ENCODE measurements at places on chromosomes 5 and 9. TPM values are rescaled to one million over a fixed set of nuclear protein-coding genes. Genes with fewer than 3 reads are reported as not detected.

Gene GARIN3
- not detected for total RNA-seq

Gene ZNF169
- 19.7 TPM for total RNA-seq

Gene IL4
- not detected for total RNA-seq

DNA sequence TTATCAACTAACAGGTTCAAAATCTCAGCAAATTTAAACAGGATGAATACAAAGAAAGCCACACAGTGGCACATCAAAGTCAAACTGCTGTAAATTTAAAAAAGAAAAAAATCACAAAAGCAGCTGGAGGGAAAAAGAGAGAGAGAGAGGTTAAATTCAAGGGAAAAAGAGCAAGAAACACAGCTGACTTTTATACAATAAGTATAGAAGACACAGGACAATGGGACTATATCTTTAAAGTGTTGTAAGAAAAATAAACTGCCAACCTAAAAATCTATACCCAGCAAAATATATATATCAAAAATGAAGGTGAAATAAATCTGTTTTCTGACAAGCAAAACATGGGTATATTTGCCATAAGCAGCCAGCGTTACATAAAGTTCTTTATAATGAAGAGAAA is 261.5 kb downstream of the TLE1 start:
- no peak for DNase-seq

- DNase-seq: peak; percentile 7
Measured at GRCh38 chr9:135591506-135592330, 30.2 kb downstream of the PAEP start.

GRCh38 chr9:7144265-7145046 is 386.7 kb downstream of the KDM4C start:
- DNase-seq: no peak

DNA sequence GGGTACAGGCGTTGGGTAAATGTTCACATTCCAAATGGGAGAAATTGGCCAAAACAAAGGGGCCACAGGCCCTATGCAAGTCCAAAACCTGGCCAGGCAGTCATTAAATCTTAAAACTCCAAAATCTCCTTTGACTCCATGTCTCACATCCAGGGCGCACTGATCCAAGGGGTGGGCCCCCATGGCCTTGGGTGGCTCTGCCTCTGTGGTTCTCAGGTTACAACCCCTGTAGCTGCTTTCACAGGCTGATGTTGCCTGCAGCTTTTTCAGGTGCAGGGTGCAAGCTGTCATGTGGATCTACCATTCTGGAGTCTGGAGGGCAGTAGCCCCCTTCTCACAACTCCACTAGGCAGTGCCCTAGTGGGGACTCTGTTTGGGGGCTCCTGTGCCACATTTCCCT is 44.8 kb downstream of the NLN start:
- DNase-seq: no peak

- no peak for DNase-seq
Measured at GRCh38 chr5:57566914-57567313, 84.3 kb upstream of the ACTBL2 start.

- DNase-seq: no peak
Measured at GRCh38 chr5:141150224-141150992, 551 bp downstream of the PCDHB6 start.

DNA sequence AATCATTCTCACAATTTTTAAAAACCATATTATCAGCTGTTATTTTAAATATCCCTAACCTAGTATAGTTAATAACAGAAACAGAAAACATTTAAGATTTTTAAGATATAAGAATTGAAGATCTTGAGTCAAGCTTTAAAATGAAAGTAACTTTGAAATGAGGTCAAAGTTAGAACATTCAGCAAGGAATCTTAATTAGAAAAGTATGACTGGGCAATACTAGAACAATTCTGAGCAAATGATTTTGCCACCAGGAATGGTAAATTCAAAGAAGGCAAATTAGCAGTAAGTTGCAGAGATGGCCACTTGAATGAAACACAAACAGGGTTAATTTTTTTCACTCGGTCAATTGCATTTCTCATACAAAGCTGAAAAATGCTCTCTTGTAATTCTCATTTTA is 117.9 kb downstream of the NXNL2 start:
- no peak for DNase-seq

DNA sequence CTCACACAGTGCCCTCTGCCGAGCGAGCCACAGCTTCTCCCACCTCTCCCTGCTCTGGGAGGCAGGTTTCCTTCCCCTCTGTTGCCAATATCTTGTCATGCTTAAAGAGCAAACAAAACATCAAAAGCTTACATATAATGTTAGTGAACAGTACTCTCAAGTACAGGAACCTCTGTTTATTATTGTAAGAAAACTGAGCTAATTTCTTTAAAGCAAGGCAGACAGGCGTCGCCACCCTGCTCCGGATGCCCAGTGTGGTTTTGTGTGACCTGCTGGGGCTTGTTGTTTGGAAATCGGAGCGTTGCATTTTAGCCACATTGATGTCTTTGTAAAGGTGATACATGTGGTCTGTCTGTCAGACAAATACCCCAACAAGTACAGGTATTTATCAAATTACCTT is 401.4 kb upstream of the IRX1 start:
- DNase-seq: no peak

- peak; percentile 76 for DNase-seq
Measured at GRCh38 chr9:136225748-136226679, 19.6 kb downstream of the QSOX2 start.
